ENCODE measurements at places on chromosomes 16 and 17. TPM values are rescaled to one million over a fixed set of nuclear protein-coding genes. Genes with fewer than 3 reads are reported as not detected.

DNA sequence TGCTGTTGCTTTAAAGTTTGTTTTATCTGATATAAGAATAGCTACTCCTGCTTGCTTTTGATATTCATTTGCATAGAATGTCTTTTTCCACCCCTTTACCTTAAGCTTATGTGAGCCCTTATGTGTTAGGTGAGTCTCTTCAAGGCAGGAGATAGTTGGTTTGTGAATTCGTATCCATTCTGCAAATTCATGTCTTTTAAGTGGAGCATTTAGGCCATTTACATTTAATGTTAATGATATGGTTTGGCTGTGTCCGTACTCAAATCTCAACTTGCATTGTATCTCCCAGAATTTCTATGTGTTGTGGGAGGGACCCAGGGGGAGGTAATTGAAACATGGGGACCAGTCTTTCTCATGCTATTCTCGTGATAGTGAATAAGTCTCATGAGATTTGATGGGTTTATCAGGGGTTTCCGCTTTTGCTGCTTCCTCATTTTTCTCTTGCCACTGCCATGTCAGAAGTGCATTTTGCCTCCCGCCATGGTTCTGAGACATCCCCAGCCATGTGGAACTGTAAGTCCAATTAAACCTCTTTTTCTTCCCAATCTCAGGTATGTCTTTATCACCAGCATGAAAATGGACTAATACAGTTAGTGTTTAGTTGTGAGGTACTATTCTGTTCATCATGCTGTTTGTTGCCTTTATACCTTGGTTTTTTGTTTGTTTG is 27.2 kb downstream of the ATF7IP2 start:
- H3K4me1 ChIP-seq, result no peaks in the 10 kb centered on the region
- no peak overlapping the region for H3K4me3 ChIP-seq
- H3K27me3 ChIP-seq, result no peaks in the 10 kb centered on the region
- no peak overlapping the region for H3K27ac ChIP-seq

- no peak overlapping the region for H3K4me3 ChIP-seq
- no peak overlapping the region for H3K27ac ChIP-seq
- H3K36me3 ChIP-seq, result no peaks in the 10 kb centered on the region
- no peaks in the 10 kb centered on the region for H3K27me3 ChIP-seq
- no peaks in the 10 kb centered on the region for H3K4me1 ChIP-seq
Observed at GRCh38 chr17:21774263-21774662, 81.9 kb downstream of the KCNJ18 start.

GRCh38 chr17:17682737-17683680 is 1.8 kb downstream of the RAI1 start:
- peak overlapping the region; percentile 78 for H3K4me3 ChIP-seq
- no peaks in the 10 kb centered on the region for H3K36me3 ChIP-seq
- peaks cover 21% of the 10 kb centered on the region for H3K27me3 ChIP-seq
- peak; percentile 82 for DNase-seq

DNA sequence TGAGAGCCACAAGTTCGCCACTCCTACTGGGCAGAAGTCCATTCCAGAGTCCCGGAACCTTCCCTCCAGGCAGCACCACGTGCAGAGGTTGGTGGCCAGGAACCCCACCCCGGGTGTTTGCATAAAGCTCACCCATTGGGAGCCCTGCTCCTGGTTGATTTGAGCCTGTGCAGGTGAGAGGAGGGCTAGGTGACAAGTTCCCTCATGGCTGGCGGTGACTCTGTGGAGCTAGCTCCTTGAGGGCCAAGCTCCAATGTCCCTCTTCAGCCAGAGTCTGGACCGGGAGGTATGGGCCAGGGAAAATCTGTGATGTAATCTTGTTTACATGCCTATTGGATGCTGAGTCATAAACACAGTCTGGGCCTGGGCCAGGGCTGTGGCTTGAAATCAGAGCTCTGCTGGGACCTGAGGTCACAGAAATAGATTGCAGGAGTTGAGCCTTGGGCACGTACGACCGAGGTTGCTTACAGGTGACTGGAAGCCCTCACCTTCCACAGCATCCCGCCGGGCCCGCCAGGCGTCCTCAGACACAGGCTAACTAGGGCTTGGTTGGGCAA is 118.9 kb downstream of the AATF start:
- H3K27me3 ChIP-seq, result peaks cover 30% of the 10 kb centered on the region
- H3K4me1 ChIP-seq, result no peaks in the 10 kb centered on the region
- no peaks in the 10 kb centered on the region for H3K36me3 ChIP-seq
- no peak overlapping the region for H3K4me3 ChIP-seq
- H3K27ac ChIP-seq, result no peak overlapping the region

DNA sequence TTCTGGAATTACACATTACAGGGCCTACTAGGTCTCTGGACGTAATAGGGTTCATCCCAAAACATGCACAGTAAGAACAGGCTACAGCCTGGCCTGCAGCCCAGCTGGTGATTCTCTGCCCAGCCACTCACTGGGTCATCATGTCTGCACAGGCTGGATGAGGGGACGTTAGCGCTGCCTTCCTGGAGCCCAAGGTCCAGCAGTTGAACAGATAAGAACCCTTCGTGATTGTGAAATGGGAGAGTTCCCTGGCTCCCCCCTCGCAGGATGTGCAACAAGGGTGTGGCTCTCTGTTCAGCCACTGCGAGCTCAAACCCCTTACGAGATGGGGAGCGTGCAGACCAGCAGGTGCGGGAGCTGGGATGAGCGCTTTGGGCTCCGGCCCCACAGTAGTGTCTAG is 200.0 kb upstream of the CDH5 start:
- no peak overlapping the region for H3K27ac ChIP-seq
- peaks cover 6% of the 10 kb centered on the region for H3K4me1 ChIP-seq
- no peaks in the 10 kb centered on the region for H3K36me3 ChIP-seq
- DNase-seq, result peak; percentile 75
- no peaks in the 10 kb centered on the region for H3K27me3 ChIP-seq
- H3K4me3 ChIP-seq, result no peak overlapping the region

- no peaks in the 10 kb centered on the region for H3K27me3 ChIP-seq
- H3K4me1 ChIP-seq, result peaks cover 20% of the 10 kb centered on the region
Observed at GRCh38 chr16:50599494-50599893, 51.3 kb downstream of the NKD1 start.

- H3K27ac ChIP-seq, result no peak overlapping the region
- DNase-seq, result no peak
- no peaks in the 10 kb centered on the region for H3K4me1 ChIP-seq
- no peak overlapping the region for H3K4me3 ChIP-seq
Observed at GRCh38 chr17:74552037-74552436, 6.1 kb upstream of the CD300C start.

Gene LRRC36
- 0.11 TPM for total RNA-seq

- no peak overlapping the region for H3K4me3 ChIP-seq
- H3K36me3 ChIP-seq, result no peaks in the 10 kb centered on the region
- H3K27me3 ChIP-seq, result no peaks in the 10 kb centered on the region
- DNase-seq, result no peak
- H3K4me1 ChIP-seq, result no peaks in the 10 kb centered on the region
- no peak overlapping the region for H3K27ac ChIP-seq
Observed at GRCh38 chr16:55539049-55539448, 27.4 kb upstream of the CAPNS2 start.

DNA sequence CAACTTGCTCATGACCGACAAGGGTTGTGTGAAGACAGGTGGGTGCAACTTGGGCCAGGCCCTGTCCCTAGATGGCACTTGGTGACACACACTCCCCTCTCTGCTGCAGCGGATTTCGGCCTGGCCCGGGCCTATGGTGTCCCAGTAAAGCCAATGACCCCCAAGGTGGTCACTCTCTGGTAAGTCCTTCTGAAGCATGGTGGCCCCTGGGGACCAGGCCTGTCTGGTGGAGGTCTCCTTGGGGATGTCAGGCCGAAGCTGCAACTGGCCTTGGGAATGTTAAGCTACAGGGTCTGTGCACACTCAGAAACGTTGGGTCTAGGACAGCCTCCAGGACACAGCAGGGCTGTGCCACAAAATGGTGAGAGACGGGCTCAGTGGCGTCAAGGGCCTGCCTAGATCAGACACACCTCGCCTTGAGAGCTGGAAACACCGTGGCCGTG is 6.8 kb downstream of the CDK10 start:
- peaks cover 8% of the 10 kb centered on the region for H3K36me3 ChIP-seq
- DNase-seq, result no peak
- no peak overlapping the region for H3K27ac ChIP-seq
- H3K4me3 ChIP-seq, result no peak overlapping the region
- H3K27me3 ChIP-seq, result no peaks in the 10 kb centered on the region
- H3K4me1 ChIP-seq, result no peaks in the 10 kb centered on the region

DNA sequence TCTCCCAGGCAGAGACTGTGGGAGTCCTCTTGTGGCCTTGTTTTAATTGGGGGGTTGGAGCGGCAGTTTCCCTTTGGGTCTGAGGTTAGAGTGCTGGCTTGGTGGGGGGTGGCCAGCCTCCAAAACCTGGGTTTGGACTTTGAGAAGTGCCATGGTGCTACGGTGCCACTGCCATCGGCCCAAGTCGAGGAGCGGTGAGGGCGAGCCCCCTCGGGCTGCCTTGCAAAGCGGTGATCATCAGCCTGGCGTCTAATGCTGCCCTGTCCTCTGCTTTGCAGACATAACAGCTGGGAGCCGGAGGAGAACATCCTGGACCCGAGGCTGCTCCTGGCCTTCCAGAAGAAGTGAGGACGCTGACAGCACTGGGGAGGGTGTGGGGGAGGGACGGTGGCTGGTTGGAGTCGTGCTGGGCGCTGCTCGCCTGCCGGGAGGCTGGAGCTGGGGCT is 1.2 kb downstream of the CBX2 start:
- H3K36me3 ChIP-seq, result peaks cover 2% of the 10 kb centered on the region
- H3K27me3 ChIP-seq, result no peaks in the 10 kb centered on the region
- no peak for DNase-seq
- peaks cover 7% of the 10 kb centered on the region for H3K4me1 ChIP-seq

- no peak overlapping the region for H3K27ac ChIP-seq
- H3K4me1 ChIP-seq, result peaks cover 16% of the 10 kb centered on the region
- no peaks in the 10 kb centered on the region for H3K27me3 ChIP-seq
Observed at GRCh38 chr16:1314399-1315068, 5.1 kb downstream of the UBE2I start.

DNA sequence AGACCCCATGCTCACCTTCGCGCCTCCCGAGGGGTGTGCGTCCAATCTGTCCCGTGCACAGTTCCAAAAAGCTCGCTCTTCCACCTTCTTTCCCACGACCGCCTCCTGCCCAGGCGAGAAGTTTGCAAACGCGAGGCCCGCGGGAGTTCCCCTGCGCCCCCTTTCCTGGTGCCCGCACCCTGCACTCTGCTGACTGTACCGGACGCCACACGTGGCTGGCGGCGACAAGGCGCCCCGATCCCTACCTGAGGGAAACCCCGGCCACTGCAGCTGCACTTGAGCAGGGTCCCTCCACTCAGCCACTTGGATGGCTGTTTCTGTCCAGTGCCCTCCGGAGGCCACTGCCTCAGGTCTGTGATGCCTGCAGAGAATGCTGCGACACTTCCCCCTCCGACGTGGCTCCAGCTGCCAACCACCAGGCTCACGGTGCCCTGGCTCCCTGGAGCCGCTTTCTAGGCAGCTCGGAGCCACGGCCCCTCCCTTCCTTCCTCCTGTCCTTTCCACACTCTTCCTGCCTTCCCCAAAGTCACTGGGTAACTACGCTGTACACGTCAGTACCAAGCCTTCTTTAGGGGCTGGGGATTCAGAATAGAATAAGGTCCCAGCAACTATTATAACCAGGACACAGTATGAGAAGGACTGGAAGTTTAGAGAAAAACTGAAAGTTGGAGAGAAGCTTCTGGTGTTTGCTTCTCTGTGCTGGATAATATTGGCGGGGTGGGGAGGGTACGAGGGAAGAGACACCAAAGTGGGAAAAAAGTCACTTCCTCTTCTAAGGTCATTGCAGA is at the start of gene MLKL:
Gene MLKL, minus strand, starts transcription at position 425 of the 788 bp plus-strand sequence. CDS start 5,105 bp downstream, outside the sequence.
- peak within 1 kb of the TSS; percentile 25 for H3K4me3 ChIP-seq
- H3K27me3 ChIP-seq, result peaks cover 41% of the 10 kb centered on the region
- peaks cover 3% of the 10 kb centered on the region for H3K4me1 ChIP-seq
- H3K36me3 ChIP-seq, result no peaks in the 10 kb centered on the region

DNA sequence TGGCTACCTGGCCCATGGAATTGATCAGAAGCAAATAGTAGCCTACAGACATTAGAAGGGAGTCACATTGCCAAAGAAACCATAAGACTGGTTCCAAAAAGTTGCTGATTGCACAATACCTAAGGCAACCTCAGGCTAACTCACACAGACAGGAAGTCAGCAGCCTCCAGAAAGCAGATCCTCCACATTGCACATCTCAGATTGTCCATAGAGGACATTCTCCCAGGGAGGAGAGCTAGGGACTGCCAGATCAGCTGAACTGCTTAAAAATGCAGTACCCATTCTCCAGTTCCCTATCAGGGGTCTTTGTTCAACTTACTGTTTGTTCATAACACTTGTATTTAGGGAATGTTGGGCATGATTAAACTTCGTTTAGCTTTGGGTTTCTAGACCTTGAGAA is 4.2 kb downstream of the CCL3 start:
- no peak overlapping the region for H3K27ac ChIP-seq
- H3K4me1 ChIP-seq, result no peaks in the 10 kb centered on the region
- peaks cover 3% of the 10 kb centered on the region for H3K27me3 ChIP-seq
- no peak for DNase-seq

DNA sequence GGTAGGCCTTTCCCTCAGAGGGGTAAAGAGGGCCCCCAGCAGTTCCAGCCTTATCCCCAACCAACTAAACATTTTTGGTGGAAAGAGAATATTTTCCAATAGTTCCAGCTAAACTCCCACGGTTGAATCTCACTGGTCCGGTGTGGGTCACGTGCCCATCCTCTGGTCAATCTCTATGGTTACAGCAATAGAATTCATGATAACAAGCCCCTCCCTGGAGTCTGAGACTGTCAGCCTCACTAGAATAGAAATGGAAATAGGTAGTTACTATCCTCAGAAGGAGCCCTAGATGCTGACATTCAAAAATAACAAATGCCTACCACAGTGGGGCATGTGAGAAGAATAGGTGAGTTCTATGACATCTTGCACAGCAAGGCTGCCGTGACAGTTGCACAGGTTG is 37.5 kb upstream of the LITAF start:
- H3K27ac ChIP-seq, result no peak overlapping the region
- no peaks in the 10 kb centered on the region for H3K36me3 ChIP-seq
- no peak for DNase-seq
- H3K4me3 ChIP-seq, result no peak overlapping the region
- no peaks in the 10 kb centered on the region for H3K27me3 ChIP-seq

DNA sequence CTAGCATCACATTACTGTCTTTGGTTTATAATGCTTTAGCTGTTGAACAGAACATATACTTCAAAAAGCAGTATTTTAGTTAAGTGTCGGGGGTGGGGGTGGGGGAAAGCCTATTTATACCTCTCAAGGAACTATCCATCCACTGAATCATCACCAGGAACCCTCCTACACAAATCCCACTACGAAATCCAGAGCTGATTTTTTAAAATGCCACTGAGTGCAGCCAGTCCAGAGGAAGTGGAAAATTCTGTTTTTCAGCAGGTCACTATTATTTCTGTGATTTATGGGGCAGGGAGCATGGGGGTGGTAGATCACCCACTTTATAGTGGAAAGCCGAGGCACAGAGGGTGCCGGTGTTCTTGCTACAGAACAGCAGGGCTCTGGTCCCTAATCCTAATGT is 284.1 kb downstream of the SOX9 start:
- DNase-seq, result peak; percentile 56
- no peak overlapping the region for H3K27ac ChIP-seq
- no peaks in the 10 kb centered on the region for H3K27me3 ChIP-seq
- H3K36me3 ChIP-seq, result no peaks in the 10 kb centered on the region
